ENCODE measurements at places on chromosomes 12 and 14.
A peak's percentile ranks its signal among the peaks of the same experiment; 100 is the strongest.

DNA sequence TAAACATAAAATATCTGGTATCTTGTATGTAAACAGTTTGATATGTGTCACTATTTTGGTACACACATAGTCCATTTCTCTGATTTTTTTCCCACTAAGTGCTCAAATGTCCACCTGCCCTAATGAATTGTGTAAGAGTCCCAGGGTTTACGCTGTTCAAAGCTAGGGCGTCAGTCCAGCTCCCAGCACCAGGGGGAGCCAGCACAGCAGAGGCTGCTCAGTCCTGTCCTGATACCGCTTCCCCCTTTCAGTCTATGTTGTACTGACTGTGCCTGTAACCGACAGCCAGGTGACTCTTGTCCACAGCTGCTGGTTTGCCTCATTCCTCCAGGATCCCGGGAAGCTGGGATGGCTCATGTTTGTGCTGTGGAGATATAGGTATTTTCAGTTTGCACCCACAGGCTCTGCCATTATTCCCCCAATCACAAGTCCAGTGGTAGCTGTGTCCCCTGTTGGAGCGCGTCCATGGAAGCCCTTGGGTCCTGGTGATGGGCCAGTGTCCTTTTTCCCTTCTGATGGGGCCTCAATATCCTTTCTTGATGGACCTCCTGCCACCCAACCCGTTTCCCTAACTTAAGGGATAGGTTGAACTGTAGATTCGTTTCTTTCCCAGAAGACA, 242.0 kb downstream of the NEDD1 start:
- DNase-seq = peak; percentile 55

- DNase-seq = no peak
Observed at GRCh38 chr12:44708218-44708617, 167.9 kb downstream of the NELL2 start.

GRCh38 chr12:91507754-91508153, 325.1 kb upstream of the DCN start:
- no peak for DNase-seq

GRCh38 chr12:46509135-46509534, 136.6 kb upstream of the SLC38A2 start:
- DNase-seq = no peak

- DNase-seq = no peak
Observed at GRCh38 chr14:23431486-23431885, 4.0 kb downstream of the MYH7 start.

GRCh38 chr14:94977016-94977415, 180.3 kb downstream of the DICER1 start:
- no peak for DNase-seq

GRCh38 chr14:92190768-92191167, 69.0 kb downstream of the CPSF2 start:
- no peak for DNase-seq

DNA sequence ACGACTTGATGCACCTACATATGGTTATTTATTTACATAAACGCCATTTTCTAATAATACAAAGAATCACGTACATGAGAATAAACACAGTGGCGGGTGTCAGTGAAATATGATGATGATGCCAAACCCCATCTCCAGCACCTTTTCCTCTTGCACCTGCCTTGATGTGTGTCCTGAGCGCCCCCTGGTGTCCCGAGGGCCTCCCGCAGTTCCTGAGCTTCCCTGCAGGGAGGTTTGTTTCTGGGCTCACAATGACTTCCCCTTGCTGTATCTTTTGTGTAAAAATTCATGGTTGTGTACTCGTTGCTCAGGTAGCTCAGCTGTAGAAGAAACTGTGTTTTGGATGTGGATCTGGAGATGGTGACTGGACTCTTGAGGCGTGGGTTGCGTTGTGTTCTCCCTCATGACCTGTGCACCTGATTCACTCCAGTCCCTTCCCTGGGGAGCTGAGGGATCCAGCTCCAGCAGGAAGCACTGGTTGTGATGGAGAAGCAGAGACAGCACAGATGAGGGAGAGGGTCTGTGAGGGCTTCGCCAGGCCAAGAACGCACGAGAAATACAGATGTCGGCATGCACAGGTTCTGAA, 1037.8 kb downstream of the TMEM121 start:
- DNase-seq = no peak

GRCh38 chr12:120109570-120110267, 6.8 kb downstream of the RAB35 start:
- DNase-seq = no peak

GRCh38 chr14:29232711-29233110, 466.1 kb downstream of the FOXG1 start:
- no peak for DNase-seq

DNA sequence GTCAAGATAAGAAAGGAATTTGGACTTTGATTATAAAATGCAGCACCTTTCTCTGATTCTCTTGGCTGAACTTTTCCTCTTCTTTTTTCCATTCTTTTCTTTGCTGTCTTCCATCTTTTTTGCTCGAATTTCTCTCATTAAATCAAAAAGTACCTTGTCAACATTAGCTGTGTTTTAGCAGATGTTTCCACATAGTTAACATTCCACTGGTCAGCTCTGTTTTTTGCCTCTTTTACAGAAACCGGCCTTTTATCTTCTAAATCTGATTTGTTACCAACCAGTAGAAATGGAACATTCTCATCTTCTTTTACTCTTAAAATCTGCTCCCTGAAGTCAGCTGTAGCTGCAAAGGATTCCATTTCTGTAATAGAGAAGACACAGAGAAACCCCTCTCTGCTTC, 71.1 kb upstream of the SYT1 start:
- no peak for DNase-seq

DNA sequence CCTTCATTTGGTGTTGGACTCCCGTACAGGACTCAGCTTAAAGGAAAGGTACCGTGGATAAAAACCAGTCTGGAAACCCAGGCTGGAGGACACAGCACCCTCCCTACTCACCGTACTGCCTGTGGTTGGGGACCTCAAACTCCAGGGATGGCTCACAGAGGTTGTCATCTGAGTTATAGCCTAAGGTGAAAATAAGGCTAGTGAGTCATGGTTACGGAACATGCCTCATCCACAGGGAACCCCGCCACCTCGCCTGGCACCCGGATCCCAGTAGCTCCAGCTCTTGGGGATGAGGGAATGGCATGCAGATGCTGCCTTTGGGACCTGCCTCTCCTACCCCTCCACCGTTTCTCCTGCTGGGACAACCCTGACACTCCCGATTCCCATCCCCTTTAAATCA, 36.8 kb upstream of the GPR68 start:
- DNase-seq = no peak

DNA sequence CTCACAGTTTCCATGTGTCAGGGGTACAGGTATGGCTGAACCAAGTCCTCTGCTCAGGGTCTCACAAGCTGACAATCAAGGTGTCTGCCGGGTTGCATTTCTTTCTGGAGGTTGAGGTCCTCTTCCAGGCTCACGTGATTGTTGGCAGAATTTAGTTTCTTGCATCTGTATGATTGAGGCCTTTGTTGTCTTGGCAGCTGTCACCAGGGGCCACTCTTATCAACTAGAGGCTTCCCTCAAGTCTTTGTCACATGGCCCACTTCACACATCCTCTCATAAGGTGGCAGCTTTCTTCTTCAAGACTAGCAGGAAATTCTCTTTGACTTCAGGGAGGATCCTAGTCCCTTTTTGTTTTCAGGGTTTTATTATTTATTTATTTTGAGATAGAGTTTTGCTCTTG, 46.0 kb upstream of the FOS start:
- DNase-seq = no peak

- no peak for DNase-seq
Observed at GRCh38 chr12:130633771-130634170, 82.3 kb downstream of the RIMBP2 start.

DNA sequence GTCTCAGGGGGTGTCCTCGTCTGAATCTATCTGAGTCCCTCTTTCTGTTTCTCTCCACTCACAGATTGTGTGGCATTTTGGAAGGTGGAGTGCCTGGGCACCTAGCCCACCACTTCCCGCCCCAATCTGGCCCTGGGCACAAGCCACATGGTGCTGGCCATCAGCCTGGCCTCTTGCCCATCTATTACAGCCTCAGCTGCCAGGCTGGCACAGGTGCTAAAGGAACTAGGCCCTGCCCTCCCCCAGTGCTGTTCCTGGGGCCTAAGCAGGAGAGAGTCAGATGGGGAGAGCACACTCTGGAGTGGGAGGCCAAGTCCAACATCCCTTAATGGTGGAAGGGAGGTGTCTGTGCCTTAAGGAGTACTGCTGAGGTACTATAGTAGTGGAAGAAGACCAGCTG, 8.3 kb upstream of the CALCOCO1 start:
- peak; percentile 72 for DNase-seq

DNA sequence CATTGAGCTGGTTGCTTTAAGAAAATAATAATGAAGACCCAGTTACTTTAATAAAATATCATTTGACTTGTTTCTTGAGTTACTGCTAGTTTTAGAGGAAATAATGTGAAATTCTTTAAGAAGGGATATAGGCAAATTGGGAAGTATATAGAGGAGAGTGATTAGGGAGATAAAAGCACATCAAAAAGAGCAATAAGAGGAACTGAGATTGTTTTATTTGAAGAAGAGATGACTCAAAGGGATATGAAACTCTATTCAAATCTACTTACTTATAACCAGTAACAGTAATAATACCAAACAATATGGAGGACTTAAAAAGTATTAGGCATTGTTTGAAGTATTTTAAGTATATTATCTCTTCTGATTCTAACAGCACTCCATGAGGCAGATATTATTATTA, 37.1 kb downstream of the LRRK2 start:
- DNase-seq = no peak

DNA sequence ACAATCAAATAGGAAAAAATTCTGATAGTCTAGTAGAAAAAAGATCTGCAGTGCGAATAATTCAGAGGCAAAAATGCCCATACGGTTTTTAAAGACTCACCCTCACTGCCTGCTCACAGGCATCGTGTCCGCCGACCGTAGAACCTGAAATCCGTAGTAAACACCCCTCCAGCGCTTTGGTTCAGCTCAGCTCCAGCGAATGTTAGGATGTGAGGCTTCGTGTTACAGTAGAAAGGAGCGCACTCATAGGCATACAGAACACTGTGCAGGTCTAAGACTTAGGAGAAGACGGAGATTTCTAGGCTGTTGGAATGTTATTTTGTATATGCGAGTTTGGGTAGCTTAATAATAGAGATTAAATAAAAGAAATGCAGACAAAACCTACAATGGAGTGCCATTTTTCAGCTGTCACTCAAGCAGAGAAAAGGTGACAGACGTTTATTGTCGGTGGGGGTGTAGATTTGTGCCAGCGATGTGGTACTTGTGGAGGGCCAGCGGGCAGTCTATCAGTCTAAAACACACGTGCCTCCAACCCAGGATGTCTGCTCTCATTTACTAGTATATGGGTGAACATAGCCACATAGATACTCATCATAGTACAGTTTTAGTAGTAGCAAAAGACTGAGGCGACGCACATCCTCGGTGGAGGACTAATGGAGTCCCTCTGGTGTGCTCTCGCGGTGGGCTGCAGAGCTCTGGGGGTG, 25.7 kb downstream of the SFSWAP start:
- DNase-seq = no peak

DNA sequence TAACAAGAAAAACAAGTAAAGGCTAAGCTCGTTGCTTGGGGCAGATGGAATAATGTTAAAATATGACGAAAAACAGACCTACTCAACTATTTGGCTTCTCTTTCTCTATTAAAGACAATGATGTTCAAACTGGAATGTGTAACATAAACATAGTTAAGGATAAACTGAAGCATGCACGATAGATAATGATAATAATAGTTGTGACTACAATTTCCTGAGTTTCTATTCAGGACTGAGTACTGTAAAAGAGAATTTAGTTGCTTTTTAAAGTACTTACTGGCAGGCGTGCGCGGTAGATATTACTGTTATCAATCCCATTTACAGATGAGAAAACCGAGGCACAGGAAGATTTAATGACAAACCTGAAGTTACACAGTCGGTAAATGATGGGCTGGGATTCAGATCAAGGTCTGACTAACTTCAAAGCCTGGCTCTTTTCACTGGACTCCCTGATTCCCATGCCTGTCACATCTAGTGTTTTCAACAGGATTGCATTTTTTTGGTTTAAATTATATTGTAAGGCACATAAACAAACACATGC, 103.0 kb downstream of the CRADD start:
- no peak for DNase-seq

GRCh38 chr14:81205639-81206038, 15.1 kb downstream of the GTF2A1 start:
- DNase-seq = no peak

Data from left ventricle myocardium superior (tissue), 1 donor.